ENCODE measurements at places on chromosomes 3 and 15. TPM values are rescaled to one million over a fixed set of nuclear protein-coding genes. Genes with fewer than 3 reads are reported as not detected.

DNA sequence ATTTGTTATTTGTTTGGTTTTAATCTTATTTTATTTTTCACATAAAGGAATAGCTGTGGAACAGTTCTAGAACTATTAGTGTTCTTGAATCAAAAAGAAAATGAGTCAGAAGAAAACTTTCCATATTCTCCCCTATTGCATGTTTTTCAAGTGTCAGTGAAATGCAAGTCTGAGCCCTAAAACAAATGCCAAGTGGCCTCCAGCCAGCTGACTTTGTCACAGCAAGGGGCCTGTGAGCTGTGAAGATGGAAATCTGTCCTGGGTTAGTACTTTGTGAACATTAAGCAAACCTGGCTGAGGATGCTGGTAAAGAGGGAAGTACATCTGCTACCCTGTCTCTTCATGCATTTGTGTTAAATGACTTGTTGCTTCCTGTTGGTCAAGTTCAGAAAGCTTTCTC is 14.2 kb downstream of the LRRC49 start:
- H3K27ac ChIP-seq = no peak overlapping the region
- DNase-seq = no peak
- no peaks in the 10 kb centered on the region for H3K27me3 ChIP-seq
- no peak overlapping the region for H3K4me3 ChIP-seq
- peaks cover 42% of the 10 kb centered on the region for H3K36me3 ChIP-seq

DNA sequence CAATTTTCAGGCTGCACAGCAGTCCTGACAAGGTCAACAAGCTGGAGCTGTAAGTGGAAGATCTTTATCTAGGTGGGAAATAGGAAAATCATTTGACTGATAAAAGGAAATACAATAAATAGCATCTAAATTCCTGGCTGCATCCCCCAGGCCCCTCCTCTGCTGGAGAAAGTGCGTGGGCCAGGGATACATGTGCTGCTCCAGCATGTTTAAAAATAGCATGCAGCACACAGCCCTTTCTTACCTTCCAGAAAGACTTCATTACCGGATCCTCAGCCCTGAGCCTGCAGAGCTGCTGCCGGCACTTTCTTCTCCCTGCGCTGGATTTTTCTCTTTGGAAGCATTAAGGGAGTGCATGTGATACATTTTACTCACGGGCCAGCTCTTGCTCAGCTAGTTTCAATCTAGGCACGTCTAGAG is 77.3 kb downstream of the HMG20A start:
- H3K36me3 ChIP-seq = no peaks in the 10 kb centered on the region
- H3K27me3 ChIP-seq = no peaks in the 10 kb centered on the region
- no peak for DNase-seq
- H3K4me1 ChIP-seq = peaks cover 50% of the 10 kb centered on the region
- H3K4me3 ChIP-seq = peak overlapping the region; percentile 62

DNA sequence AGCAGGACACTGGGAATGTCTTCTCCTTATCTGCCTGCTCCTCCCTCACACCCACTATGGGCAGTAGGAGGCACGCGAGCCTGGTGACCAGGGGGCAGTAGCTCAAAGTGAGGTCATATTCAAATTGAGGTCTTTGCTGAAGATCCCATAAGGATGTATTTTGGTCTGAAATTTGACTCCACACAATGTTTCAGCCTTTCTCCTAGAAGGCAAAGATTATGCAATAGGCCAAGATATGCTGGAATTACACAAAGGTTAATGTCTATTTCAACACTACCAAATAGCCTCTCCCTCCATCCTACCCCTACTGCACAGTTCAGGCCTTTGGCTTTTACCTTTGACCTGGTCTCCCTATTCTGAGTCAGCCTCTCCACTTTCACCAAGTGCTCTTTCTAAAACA is 203.0 kb downstream of the TIGIT start:
- no peak overlapping the region for H3K4me3 ChIP-seq
- no peaks in the 10 kb centered on the region for H3K36me3 ChIP-seq
- H3K27me3 ChIP-seq = no peaks in the 10 kb centered on the region
- DNase-seq = no peak

GRCh38 chr15:34335176-34336032 is 2.2 kb downstream of the SLC12A6 start:
- H3K27ac ChIP-seq = no peak overlapping the region
- H3K4me1 ChIP-seq = peaks cover 17% of the 10 kb centered on the region
- peaks cover 3% of the 10 kb centered on the region for H3K36me3 ChIP-seq
- peaks cover 4% of the 10 kb centered on the region for H3K27me3 ChIP-seq
- no peak overlapping the region for H3K4me3 ChIP-seq

DNA sequence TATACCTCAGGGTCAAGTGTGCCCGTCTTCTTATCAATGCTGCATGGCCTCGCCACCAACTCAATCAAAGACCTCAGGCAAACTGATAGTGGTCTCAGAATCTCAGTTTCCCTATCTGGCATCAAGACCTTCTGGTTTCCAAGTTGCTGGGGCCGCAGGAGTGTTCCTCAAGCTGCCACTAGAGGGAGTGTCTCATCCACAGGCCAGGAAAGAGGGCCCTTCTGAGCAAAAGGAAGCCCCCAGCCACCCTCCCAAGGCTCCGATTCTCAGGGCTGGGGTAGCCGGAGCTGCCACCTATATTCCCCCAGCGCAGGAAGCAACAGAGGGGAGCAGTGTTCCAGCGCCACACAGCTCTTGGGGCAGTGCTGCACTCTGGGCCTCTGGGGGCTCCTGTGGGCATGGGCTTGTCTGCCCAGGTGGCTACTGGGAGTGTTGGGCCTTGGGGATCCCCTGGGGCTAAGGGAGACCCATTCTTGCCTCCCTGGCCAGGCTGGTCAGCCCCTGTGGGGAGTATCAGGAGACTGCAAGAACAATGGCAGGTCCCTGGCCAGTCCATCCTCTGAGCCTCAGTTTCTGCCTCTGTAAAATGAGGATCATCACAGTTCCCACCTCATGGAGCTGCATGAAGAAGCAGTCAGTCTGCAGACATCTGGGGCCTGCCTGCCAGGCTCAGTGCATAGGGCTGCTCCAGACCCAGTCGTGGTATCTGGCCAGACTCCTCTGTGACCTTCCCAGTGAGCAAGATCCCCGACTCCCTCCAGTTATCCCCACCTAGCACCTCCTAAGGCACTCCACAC is 23.4 kb upstream of the SEC13 start:
- no peak overlapping the region for H3K4me3 ChIP-seq
- DNase-seq = peak; percentile 70
- no peaks in the 10 kb centered on the region for H3K36me3 ChIP-seq

LYSMD4 gene
- 16.4 TPM for total RNA-seq

GRCh38 chr3:46242120-46242519 is at the start of gene CCR3:
Gene CCR3 (plus strand): TSS chr3:46242460. CDS start chr3:46265159, 22,699 bp downstream.
- H3K27me3 ChIP-seq = peaks cover 33% of the 10 kb centered on the region
- H3K27ac ChIP-seq = no peak within 1 kb of the TSS
- no peak for DNase-seq
- H3K36me3 ChIP-seq = no peaks in the 10 kb centered on the region

DNA sequence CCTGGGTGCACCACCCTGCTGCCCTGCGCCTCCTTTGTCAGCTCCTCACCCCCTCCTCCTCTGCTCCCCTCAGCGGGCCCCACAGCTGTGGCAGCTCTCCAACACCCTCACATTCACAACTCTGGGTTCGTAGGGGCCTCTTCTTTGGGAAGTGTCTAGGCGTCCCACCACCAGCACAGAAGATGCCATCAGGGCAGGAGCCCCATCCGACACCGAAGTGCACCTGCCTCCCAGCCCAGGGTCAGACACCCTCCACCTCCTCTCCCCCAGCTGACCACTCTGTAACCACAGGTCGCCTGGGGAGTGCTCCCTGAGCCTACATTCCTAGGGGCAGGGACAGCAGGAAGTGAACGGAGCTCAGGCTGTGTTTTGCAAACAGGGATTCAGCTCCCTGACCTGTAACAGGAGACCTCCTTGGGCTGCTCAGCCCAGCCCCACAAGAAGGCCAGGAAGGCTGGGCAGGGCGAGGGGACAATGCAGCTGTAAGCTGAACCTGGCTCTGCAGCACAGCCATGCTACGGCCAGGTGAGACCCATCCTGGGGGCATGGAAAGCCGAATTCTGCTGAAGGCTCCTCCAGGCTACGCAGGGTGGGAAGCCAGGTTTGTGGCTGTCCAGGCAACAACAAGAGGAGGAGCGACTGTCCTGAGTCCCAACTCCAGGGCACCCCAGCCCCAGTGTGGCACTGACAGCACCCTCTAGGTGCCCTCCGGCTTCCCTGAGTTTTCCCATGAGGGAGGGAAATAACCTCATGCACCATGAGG is 269.0 kb downstream of the GOLGA6L6 start:
- H3K4me3 ChIP-seq = no peak overlapping the region
- H3K36me3 ChIP-seq = no peaks in the 10 kb centered on the region
- H3K4me1 ChIP-seq = no peaks in the 10 kb centered on the region
- no peaks in the 10 kb centered on the region for H3K27me3 ChIP-seq

C3orf62 gene
- 9.2 TPM for total RNA-seq

ESYT3 gene
- total RNA-seq = 0.44 TPM

DNA sequence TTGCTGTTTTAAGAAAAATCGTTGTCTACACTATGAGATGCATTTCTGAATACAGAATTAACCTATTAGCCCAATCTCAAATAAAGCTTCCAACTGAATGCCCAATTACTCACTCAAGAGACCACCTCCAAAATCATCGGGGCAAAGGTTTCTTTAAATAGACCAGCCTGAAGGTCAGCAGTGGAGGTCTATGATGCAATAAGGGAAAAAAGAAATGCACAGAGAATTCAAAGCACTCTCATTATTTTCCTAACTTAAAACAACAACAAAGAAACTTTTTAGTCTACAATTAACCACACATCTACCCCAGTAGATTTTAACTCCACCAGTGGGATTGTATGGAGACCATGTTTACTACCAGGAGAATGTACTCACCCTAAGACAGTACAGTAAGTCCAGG is 657.7 kb upstream of the CCDC54 start:
- DNase-seq = no peak
- H3K27me3 ChIP-seq = no peaks in the 10 kb centered on the region
- H3K36me3 ChIP-seq = no peaks in the 10 kb centered on the region
- no peak overlapping the region for H3K4me3 ChIP-seq
- H3K27ac ChIP-seq = no peak overlapping the region

ISL2 gene
- total RNA-seq = not detected

DNA sequence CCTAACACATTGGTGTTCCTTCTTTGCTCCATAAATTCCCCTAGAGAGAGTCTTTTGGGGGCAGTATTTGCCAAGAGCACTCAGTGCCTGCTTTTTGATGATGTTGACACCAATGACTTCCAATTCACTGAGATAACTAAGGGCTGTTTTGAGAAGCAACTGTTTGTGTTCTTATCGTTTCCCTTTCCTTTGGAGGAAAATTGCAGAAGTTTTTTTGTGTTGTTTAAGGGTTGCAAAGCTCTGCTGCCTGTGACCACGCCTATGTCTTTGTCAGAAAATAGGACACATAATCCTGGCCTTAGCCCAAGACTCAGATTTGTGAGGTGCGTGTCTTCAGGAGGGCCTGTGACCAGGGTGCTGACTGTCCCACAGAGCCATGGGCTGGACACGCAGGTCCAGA is 99.6 kb downstream of the FAM43A start:
- H3K36me3 ChIP-seq = no peaks in the 10 kb centered on the region
- H3K4me1 ChIP-seq = no peaks in the 10 kb centered on the region
- DNase-seq = no peak
- H3K27me3 ChIP-seq = no peaks in the 10 kb centered on the region

- H3K4me3 ChIP-seq = no peak overlapping the region
- no peak overlapping the region for H3K27ac ChIP-seq
- no peaks in the 10 kb centered on the region for H3K36me3 ChIP-seq
- DNase-seq = no peak
These were observed 314.8 kb downstream of the BCHE start for GRCh38 chr3:165522386-165522785.

PRSS50 gene
- 0.35 TPM for total RNA-seq

- no peak for DNase-seq
- no peaks in the 10 kb centered on the region for H3K4me1 ChIP-seq
- H3K36me3 ChIP-seq = no peaks in the 10 kb centered on the region
- H3K4me3 ChIP-seq = no peak overlapping the region
- no peaks in the 10 kb centered on the region for H3K27me3 ChIP-seq
- no peak overlapping the region for H3K27ac ChIP-seq
These were observed 2.7 kb downstream of the TEX55 start for GRCh38 chr3:119148493-119149180.

RTF1 gene
- total RNA-seq = 65.8 TPM

DNA sequence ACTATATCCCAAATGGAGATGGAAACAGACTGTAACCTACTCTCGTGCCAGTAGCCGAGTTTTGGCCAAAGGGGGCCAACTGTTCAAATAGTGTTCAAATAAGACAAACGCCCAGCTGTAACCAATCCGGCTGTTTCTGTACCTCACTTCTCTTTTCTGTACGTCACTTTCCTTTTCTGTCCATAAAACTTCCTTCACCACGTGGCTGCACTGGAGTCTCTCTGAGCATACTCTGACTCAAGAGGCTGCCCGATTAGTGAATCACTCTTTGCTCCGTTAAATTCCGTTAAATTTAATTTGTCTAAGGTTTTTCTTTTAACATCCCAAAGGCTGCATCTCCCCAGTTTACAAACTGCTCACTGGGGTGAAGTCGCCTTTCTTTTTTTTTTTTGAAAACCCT is 219.2 kb upstream of the P2RY1 start:
- no peak overlapping the region for H3K27ac ChIP-seq
- no peaks in the 10 kb centered on the region for H3K27me3 ChIP-seq
- H3K36me3 ChIP-seq = no peaks in the 10 kb centered on the region
- no peak overlapping the region for H3K4me3 ChIP-seq

- no peak overlapping the region for H3K4me3 ChIP-seq
- no peak for DNase-seq
- H3K36me3 ChIP-seq = no peaks in the 10 kb centered on the region
- no peaks in the 10 kb centered on the region for H3K4me1 ChIP-seq
- H3K27me3 ChIP-seq = no peaks in the 10 kb centered on the region
These were observed 208.6 kb downstream of the ZIC4 start for GRCh38 chr3:147197739-147198138.

DNA sequence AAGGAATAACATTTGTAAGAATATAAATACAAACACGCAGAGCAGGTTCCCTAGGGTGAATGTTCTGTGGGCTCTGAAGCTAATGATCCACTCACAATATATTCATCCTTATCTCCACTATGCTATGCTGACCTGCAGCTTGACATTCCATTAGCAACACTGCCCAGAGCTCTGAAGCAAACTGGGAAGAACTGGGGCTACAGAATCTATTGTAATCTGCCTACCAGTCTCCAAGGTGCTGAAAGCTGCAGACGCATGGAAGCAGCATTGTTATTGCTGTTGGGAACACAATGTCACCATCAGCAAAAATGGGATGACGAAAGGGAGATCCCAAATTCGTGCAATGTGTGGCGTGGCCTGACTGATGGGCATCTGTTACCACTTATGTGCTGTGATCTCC is 316.7 kb upstream of the RORA start:
- no peak for DNase-seq
- no peaks in the 10 kb centered on the region for H3K4me1 ChIP-seq
- no peak overlapping the region for H3K4me3 ChIP-seq
- H3K27ac ChIP-seq = no peak overlapping the region
- H3K36me3 ChIP-seq = no peaks in the 10 kb centered on the region
- H3K27me3 ChIP-seq = no peaks in the 10 kb centered on the region

All from neural crest cell (in vitro differentiated cells).